ENCODE measurements at places on chromosomes 5 and 9.
A peak's percentile ranks its signal among the peaks of the same experiment; 100 is the strongest.

DNA sequence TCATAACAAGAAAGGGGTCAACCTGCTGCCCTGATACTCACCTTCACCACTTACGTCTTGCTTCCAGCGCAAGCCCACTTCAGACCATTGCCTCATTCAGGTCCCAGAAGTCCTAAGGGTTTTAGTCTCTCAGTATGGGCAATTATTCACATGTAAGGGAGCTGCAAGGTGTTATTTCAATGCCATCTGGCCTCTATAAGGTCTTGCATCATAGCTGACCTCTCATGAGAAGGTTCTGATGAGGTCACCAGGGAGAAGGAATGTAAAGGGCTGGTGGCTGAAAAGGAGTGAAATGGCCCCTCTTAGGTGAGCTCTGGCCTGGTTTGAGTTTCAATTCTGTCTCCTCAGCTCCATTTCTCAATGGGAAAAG, 1.5 kb upstream of the MARCHF3 start:
- no peak for DNase-seq

DNA sequence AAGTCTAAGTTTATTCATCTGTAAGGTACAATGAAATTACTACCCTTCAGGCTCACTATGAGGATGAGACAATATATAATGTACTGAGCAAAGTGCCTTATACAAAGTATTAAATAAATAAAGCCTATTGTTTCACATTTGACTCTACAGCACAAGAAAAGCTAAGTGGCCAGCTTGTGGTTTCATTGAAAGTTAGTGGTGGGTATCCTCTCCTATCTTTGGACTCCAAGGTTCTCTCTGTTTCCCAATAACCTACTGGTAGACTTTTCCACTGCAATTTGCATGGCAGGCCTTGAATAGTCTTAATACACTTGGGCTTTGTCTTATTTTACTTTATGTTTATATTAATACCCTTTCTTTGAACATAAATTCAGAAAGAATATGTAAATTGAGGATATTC, 262.7 kb downstream of the DEPDC1B start:
- no peak for DNase-seq

- DNase-seq: no peak
Observed at GRCh38 chr5:109136906-109137305, 272.9 kb downstream of the PJA2 start.

DNA sequence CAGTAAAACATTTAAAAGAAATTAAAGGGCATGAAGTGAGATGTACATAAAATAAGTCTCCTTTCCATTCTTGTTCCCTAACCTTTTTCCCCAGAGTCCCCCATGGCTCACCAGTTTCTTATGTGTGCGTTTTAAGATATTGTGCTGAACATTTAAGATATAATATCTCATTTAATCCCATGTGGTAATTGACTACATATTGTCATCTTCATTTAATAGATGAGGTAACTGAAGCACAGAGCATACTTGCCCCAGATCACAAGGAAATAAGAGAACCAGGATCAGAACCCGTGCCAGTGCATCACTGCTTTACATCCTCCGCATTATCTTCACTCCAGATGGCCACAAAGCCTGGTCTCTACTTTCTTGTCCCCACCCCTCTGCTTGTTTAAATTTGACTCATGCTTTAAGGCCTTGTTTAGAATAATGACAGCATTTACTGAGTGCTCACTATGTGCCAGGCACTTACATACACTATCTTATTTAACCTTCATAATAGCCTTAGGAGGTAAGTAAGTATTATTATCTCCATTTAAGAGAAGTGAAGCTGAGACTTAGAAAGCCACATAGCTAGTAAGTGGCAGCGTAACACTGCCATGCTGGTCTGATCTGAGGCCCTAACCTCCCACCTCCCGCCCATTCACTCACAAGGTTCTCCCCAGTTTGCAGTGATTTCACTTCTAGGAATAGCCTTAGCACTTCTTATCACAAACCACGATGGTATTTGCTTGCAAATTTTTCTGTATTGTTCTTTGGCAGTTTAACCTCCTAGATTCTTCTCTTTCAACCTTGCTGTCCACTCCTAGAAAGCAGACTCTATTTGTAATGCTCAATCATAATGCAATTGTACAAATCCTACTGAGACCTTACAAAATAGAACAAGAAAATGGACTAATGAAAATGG, 78.4 kb upstream of the IL6ST start:
- DNase-seq: no peak

- no peak for DNase-seq
Observed at GRCh38 chr5:92002721-92003274, 619.7 kb upstream of the ARRDC3 start.

- DNase-seq: no peak
Observed at GRCh38 chr5:144325532-144325931, 154.9 kb downstream of the KCTD16 start.

GRCh38 chr9:116181853-116182610, 28.4 kb downstream of the PAPPA start:
- DNase-seq: peak; percentile 67

GRCh38 chr5:148858106-148858505, 31.7 kb downstream of the ADRB2 start:
- DNase-seq: peak; percentile 47

DNA sequence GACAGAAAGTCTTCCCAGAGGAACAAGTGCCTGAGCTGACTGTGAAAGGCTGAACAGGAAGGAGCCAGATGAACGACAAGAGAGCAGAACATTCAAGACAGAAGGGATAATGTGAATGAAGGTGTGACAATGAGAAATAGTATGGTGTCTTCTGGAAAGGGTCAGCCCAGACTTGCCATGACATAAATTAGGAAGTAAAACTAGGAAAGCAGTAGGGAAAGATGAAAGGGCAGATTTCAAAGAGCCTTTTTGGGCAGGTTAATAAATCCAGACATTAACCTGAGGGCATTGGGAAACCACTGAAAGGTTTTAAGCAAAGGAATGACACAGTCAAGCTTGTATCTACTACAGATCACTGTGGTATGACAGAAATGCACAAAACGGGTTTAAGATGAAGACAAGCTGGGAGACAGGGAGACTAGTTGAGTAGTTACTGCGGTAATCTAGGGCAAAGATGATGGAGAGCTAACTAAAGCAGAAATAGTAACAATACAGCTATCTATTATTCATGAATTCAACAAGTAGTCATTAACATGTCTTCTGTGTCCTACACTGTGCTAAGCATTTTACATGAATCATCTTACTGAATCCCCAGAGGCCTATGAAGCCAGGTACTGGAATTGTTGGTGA, 580.9 kb upstream of the WWC1 start:
- peak; percentile 20 for DNase-seq

DNA sequence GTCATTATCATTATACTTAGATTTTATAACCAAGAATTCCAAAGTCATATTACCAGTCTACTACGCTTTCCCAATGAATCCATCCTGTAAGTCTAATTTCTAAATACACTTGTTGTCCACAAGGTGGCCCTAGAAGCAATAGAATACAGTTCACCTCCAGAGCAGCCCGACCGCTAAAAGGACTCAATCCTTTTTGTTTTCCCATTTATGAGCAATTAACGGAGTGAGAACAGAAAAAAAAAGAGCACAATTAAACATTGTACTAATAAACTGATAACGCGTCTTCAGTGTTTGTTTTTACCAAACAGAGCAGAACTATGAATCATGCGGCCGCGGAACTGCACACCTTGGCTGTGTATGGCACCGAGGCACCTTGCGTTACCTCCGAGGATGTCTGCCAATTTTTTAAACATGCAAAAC, 160.7 kb upstream of the DAPK1 start:
- peak; percentile 76 for DNase-seq

DNA sequence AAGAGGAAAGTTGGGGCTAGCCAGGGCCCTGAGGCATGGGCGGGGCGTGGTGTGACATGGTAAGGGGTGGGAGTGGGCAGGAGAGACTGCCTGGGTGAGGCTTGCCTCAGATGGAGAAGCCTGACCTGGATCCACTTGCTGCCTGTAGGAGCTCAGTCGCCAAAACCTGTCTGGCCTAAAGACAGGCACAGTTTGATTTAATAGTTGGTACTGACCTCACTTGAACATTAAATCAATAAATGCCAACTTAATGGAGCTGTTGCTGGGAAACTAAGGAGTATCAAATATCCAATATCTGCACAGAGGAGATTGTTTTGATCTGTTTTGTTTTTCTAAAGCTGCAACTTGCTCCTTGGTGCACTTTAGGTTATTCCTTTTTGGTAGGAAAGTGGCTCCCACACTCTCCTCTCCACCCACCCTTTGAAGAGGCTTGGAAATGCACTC, 86.4 kb downstream of the RCL1 start:
- no peak for DNase-seq

DNA sequence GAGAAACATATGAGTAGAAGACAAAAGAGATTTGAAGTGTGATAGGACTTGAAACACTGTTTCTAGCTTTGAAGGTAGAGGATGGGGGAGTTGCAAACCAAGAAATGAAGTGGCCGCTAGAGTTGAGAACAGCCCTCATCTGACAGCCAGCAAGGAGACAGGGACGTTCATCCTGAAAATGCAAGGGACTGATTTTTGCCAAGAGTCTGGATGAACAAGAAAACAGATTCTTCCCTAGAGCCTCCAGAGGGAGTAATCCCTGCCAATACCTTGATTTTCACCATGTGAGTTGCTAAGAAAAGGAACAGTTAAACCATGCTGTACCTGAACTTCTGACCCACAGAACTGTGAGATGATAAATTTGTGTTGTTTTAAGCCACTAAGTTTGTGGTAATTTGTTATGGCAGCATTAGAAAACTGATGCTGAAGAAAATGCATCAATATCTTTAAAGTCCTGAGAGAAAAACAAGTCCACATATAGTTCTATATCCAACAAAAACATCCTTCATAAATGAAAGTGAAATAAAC, 154.0 kb upstream of the ADAMTSL1 start:
- peak; percentile 20 for DNase-seq

GRCh38 chr5:118726891-118727290, 261.5 kb downstream of the DTWD2 start:
- DNase-seq: no peak

- DNase-seq: no peak
Observed at GRCh38 chr9:35681341-35682002, 7.7 kb downstream of the CA9 start.

GRCh38 chr5:149442563-149443182, 63.6 kb upstream of the IL17B start:
- DNase-seq: peak; percentile 89

DNA sequence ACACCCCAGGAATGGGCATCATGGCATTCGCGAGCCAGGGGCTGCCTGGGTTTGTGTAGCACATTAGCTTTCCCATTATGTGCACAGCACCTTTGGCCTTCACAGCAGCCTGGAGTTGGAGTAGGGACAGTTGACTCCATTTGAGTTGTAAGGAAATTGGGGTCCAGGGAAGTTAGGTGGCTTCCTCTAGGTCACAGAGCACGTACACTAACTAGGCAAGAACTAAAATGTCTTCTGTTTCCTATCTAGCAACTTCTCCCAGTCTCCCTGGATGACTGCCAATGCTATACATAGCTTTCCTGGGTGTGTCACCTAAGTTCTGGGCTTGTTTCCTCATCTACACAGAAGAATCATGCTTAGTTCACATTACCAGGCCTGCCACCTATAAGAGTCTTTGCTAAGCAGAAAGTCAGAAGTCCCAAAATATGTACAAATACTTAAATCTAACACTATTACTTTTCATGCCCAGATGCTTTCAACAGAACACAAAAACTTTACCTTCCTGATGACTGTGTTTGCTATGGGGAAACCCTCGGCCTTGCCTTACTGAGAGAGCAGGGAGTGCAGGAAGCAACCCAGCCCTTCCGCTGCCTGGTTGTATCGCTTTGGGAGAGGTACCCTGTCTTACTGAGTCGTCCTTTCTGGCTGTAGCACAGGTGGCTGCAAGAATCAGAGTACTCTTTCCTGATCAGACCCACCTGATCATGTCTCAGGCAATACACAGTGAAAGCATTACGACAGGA, 12.0 kb downstream of the MACROH2A1 start:
- peak; percentile 75 for DNase-seq

GRCh38 chr9:123072407-123072995, 39.0 kb downstream of the GPR21 start:
- DNase-seq: no peak

DNA sequence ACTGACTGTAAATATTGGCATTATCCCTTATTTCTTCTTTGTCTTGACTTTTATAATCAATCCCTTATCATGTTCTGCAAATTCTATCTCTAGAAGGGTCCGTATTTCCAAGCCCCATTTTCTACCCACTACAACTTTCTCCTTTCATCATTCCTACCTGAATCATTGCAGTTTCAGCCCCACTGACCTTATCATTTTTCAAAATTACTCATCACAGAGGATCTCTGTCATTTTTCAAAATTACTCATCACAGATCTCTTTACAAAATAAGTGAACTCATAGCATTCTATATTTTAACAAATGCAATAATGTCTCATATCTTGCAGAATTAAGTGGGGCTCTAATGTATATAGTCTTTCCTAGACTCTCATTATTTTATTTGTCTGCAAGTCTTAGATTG, 256.9 kb upstream of the COX7C start:
- no peak for DNase-seq

GRCh38 chr9:125894566-125894965, 147.4 kb downstream of the PBX3 start:
- no peak for DNase-seq

DNA sequence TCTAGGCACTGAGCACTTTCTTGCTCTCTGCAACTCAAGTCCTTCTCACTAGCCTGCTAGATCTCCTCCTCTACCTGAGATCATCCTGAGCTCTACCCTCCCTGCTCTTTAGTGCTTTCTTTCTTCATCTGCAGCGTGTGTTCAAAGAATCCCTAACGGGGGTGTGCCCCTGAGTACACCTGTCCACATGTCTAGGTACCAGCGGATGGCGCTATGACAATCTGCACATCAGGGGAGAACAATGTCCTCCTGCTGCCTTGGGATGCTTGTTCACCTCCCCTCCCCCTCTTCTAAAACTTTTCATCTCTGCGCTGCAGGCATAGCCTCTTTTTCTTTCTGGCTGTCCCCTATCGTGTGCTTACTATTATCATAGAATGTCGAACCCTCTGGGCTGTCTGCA, 42.7 kb downstream of the PTPN3 start:
- no peak for DNase-seq

DNA sequence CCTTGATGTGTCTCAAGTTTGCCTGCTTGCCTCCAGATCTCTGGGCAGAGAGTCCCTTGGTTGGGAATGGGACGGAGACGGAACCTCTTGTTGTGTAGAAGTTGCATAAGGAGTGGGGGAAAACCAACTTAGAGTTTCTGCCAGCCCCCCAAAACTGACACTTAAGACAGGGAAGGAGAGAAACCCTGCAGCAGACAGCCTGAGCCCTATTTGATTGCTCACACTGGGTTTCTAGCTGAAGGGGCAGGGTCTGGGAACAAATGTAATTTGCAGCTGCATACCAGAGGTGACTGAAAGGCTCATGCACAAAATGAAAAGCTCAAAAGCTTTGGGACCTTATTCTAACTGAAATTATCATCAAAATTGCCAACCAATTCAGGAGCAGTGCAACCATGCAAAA, 254.5 kb downstream of the RASEF start:
- no peak for DNase-seq

DNA sequence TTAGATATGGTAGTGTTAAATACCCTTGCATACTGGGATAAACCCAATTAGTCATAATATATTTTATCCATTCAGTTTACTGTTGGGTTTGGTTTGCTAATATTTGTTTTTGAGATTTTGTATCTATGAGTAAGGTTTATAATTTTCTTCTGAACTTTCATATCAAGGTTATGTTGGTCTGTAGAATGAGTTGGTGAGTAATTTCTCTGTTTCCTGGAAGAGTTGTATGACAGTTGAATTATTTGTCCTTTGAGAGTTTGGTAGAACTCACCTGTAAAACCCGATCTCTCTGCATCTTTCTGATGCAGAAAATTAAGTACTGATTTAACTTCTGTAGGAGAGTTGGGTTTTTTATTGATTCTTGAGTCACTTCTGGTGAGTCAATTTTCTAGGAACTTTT, 20.4 kb downstream of the DDX4 start:
- no peak for DNase-seq

All from GM03348 (cell line).